BE2C (cell line): ENCODE measurements at places on chromosomes 7 and 10.

DNA sequence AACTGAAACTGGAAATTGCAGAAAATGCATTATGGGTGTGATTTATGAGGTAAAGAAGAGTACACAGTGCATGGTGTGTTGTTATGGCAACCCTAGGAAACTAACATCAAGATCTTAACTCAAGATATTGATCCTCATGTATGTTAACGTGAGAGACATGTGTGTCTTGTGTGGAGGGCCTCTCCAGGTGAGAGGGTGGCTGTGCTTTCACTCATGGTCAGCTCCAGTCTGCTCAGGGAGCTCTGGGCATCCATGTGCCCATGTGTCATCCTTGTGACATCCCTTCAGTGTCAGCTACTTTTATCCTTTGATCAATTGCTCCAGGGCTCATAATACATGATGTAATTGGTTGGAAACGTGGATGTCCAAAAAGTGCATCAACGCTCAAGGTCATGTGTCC lies 24.9 kb upstream of the INSYN2A start:
- DNase-seq = no peak

GRCh38 chr7:101258243-101258731 lies 13.4 kb upstream of the FIS1 start:
- DNase-seq = no peak

DNA sequence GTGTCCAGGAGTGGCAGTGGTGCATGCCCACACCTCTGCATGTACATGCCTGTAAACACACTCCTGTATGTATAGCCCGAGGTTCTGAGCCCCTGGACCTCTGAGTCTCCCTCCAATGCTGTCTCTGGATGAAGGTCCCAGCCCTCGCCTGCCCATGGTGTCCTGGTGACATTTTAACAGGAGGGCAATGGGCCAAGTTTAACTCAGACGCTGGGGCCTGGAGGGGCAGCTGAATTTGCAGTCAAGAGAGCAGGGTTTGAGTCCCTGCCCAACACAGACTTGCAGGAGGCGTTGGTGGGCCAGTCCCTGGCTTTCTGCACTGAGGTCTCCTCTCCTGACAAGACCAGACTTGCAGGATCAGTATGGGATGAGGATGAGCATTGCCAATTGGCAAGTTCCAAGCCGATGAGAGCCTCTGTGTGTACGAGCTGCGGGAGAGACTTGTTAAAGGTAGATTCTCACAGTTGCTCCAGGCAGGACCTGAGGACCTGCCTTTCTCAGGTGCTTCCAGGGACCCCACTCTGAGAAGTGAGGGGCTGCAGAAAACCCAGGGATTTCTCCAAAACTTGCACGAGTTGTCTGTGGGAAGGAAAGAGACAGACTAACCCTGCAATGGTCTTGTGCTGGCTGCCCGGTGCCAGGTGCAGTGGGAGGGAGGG lies 141.9 kb downstream of the ELFN1 start:
- no peak for DNase-seq

GRCh38 chr10:22461891-22462290 lies 116.6 kb downstream of the SPAG6 start:
- no peak for DNase-seq

DNA sequence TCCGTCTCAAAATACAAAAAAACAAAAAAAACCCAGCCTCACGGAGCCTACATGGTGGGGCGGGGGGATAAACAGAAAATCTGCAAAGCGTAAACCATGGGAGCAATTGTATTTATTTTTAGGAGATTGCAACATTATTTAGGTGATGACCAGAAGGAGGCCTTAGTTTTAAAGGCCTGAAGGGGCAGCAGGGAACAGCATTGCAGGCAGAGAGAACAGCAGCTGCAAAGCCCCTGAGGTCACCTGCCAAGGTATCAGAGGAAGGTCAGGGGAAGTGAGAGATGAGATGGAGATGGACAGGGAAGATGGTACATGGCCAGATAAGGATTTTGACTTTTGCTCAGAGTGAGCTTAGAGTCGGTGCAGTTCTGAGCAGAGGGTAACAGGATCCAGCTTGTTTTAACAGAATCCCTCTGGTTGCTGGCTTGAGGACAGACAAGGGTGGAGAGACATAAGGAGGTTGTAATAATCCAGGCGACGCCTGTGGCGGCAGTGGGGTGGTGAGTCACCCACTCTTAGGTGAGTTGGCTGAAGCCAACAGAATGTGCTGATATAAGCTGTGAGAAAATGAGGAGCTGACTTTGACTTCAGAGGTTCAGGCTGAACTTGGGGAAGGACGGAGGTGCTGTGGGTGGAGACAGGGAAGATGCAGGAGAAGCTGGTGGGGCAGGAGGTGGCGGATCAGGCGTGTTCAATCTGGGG lies 82.3 kb upstream of the GTF2I start:
- DNase-seq = no peak

GRCh38 chr10:6399231-6399741 lies 180.8 kb downstream of the PRKCQ start:
- DNase-seq = no peak

GRCh38 chr7:109879287-109879828 lies 1211.6 kb upstream of the LRRN3 start:
- DNase-seq = no peak

- no peak for DNase-seq
Observed at GRCh38 chr10:122576291-122576690, 15.7 kb downstream of the DMBT1 start.

- no peak for DNase-seq
Observed at GRCh38 chr10:36534471-36535002, 590.9 kb upstream of the ANKRD30A start.

- no peak for DNase-seq
Observed at GRCh38 chr7:99380032-99380822, 5.7 kb downstream of the ARPC1B start.

GRCh38 chr10:77029777-77030717 lies 607.6 kb downstream of the KCNMA1 start:
- peak; percentile 30 for DNase-seq

GRCh38 chr10:49089557-49090188 lies 25.6 kb downstream of the VSTM4 start:
- no peak for DNase-seq

DNA sequence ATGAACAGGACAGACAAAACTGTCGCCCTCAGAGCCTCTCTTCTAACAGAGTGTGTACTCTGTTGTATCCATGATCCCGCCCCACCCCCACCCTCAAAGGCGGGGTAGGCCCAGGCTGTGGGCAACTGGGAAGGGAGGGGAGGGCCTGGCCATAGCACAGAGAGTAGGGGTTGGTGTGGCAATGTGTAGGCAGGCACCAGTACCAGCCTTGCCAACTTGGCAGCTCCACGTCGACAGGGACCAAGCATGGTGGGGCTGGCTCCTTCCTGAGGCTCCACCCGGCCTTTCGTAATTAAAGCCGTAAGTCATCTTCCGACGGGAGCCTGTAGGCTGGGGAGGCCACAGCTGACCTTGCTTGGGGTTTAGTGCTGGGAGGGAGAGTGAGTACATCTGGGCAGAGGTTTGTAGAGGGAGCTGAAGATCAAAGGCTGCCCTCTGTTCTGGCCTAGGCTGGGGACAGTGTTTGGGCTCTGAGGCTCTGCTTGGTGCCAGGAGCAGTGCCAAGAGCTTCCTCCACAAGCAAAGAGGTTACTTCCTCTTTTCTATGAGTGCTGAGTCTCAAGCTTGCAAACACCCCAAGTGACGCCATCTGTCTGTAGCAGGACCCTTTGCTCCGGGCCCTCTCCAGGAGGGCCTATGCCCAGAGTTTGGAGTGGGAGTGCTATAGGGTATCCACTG lies 121.6 kb downstream of the C10orf105 start:
- no peak for DNase-seq

GRCh38 chr10:58264780-58265179 lies 2.9 kb downstream of the IPMK start:
- DNase-seq = no peak

- no peak for DNase-seq
Observed at GRCh38 chr10:44955413-44956070, 4.1 kb upstream of the RASSF4 start.

DNA sequence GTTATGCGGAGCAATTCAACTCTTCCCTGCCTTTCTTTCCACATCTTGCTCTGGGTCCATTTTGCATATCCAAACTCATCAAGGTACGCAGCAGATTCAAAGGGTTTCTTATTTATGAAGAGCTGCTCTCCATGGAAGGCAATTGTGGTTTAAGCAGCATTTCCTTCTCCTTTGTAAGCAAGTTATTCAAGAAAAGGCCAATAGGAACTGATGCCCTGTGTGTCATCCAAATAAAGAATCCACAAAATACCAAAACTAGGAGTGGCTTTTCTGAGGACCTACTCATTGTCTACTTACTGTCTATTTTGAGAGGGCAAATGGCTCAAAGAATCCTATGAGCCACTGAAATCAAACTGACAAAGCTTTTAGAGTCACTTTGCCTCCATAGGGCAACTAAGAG lies 253.1 kb downstream of the PTEN start:
- no peak for DNase-seq

DNA sequence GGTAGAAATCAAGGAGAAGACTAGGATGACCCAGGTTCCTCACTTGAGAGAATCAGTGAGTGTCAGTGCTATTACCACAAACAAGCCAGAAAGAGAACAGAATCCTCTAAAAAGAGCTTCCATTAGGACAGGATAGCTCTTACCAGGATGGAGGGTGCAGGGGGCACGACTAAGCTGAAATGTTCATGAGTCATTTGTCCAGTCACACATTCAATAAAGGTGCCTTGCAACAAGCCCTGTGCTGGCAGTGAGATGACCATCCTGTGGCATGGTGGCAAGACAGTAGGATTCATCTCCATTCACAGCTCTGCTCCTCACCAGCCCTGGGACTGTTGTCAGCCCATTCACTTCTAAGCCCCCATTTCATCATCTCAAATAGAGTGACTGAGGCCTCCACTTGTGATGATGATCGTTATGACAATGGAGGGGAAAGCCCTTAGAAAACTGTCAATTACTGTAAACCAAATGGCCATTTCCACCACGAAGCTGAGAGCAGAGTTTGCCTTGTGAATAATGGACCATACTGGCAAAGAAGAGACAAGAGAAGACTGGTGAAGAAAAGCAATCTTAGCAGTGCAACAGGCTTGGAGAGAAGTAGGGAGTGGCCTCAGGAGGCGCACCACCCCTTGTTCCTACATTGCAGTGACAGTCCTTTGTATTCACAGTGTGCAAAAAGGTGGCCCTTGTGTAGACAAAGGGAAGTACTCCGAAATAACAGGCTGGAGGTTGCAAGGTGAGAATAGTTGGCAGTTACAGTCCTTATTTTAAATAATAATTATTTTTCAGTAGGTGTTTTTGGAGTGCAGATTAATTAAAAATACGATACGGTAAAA lies 9.0 kb upstream of the WIPF3 start:
- no peak for DNase-seq

GRCh38 chr10:124600051-124600880 lies 138.6 kb downstream of the LHPP start:
- DNase-seq = no peak
